ENCODE measurements at places on chromosomes 13 and 19.
A peak's percentile ranks its signal among the peaks of the same experiment; 100 is the strongest.

DNA sequence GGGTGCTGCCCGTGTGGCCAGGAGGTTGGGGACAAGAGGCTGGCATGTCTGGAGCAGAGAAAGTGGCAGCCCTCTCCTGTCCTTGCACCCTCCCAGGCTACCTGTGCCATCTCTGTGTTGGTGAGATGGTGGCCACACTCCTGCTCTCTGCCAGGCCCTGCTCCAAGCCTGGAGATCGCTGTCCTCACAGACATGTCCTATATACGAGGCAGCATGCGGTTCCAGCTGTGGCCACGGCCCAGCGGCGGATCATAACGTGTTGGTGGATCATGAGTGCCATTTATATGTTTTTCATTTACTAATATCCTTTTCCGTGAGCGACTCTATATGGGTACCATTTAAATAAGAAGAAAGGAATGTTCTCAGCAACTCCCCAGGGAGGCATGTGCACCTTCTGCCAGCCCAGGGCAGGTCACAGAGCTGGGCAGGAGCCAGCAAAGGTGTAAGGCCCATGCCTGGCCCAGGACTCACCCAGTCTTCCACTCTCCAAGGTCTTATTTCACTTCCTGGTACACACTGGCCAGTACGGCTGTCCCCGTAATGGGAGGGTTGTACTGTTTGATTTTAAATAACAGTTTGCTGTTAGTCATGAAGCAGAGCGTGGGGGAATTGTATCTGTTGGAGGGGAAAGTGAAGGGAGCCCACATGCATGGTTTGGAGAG, 47.2 kb upstream of the LDLR start:
- peak; percentile 40 for DNase-seq

GRCh38 chr19:14595558-14595957, 12.7 kb downstream of the CLEC17A start:
- no peak for DNase-seq

- no peak for DNase-seq
Observed at GRCh38 chr13:109135018-109135417, 505.6 kb downstream of the MYO16 start.

- no peak for DNase-seq
Observed at GRCh38 chr19:21603431-21604231, 98.2 kb downstream of the ZNF429 start.

DNA sequence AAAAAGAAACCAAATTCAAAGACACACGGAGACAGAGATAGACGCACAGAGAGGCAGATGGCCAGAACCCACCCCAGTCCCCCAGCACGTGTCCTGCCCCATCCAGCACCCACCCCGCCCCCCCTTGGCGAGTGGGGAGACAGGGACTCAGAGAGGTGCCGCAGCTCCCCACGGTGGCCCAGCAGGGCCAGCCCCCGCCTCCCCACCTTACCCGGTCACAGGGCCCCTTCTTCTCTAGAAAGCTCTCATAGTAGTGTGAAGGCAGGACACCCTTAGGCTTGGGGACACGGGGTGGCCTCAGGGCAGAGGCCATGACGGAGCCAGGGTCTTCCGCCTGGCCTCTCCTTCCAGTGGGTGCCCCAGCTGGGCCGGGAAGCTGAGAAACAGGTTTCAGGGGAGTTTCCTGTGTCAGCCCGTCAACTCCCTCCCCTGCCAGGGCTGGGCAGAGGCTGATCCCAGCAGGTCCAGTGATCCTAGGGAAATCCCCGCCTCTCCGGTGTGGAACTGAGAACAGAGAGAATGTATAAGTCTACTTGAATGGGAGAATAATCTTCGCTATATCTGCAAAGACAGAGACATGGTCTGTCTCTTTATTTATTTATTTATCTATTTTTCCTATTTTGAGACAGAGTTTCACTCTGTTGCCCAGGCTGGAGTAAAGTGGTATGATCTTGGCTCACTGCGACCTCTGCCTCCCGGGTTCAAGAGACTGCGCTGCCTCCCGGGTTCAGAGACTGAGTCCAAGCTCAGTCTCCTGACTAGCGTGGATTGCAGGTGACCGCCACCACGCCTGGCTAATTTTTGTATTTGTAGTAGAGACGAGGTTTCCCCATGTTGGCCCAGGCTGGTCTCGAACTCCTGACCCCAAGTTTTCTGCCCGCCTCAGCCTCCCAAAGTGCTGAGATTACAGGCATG, at the start of gene STAP2:
STAP2 (minus strand) TSS at position 387 of the 915 bp plus-strand sequence; CDS start at position 313, 74 bp downstream.
- DNase-seq: peak; percentile 37

DNA sequence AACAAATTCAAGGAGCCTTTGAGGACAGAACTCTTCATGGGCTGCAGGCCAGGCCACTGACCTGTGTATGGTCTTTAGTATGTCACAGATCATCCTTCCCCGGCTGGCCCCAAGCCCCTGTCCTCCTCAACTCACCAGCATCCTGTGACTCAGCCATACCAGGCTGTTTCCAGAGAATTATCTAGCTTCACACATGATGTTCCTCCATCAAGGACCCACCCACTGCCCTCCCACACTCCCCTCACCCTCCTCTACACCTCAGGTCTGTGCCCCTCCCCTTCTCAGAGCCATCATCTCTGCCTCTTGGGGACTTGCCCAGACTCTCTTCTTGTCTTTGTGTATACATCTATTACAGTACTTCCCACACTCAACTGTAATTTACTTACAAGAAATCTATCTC, 14.7 kb downstream of the DCT start:
- no peak for DNase-seq

- no peak for DNase-seq
Observed at GRCh38 chr13:105341256-105341655, 1194.2 kb downstream of the EFNB2 start.

DNA sequence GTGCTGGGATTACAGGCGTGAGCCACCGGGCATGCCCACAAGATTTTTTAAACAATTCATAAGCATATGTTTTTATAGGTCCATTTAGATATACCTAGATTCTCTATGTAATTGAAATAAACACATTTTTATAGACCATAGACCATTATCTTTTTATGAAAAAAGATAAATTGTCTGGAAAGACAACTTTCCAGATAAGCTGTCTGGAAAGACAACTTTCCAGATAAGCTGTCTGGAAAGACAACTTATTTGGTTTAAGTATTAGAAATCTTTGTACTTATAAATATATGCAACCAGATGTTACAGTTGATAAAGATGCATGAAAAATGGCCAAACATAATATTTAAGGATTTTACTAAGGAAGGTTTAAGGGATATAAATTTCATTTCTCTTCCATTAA, 538.5 kb downstream of the GPC6 start:
- no peak for DNase-seq

- DNase-seq: no peak
Observed at GRCh38 chr13:20495087-20496023, 30.3 kb downstream of the CRYL1 start.

DNA sequence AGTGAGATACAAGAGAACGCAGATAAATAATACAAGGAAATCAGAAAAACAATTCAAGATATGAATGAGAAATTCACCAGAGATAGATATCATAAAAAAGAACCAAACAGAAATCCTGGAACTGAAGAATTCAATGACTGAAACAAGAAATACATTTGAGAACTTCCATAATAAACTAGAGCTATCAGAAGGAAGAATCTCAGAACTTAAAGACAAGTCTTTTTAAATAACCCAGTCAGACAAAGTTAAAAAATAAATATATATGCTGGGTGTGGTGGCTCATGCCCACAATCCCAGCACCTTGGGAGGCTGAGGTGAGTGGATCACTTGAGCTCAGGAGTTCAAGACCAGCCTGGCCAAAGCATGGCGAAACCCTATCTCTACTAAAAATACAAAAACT, 28.7 kb upstream of the N4BP2L1 start:
- DNase-seq: no peak

- DNase-seq: no peak
Observed at GRCh38 chr13:52868190-52868589, 19.8 kb upstream of the PCDH8 start.

- no peak for DNase-seq
Observed at GRCh38 chr19:1009041-1009980, 9.1 kb downstream of the GRIN3B start.

DNA sequence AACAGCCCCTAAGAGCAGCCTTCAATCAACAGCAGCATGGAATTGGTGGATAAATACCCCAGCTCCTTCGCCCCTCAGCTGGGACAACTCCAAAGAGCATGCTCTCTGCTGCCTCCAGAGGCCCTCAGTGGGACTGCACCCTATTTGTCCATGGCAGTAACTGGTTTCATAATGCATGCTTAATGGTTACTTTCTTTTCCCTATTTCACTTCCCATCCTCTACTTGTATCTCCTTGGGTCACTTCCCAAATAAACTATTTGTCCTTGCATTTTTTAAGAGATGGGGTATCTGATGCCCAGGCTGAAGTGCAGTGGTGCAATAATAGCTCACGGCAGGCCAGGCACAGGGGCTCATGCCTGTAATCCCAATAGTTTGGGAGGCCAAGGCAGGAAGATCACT, 13.5 kb upstream of the TPM4 start:
- DNase-seq: no peak

- DNase-seq: no peak
Observed at GRCh38 chr13:62418872-62419271, 1003.2 kb upstream of the PCDH20 start.

DNA sequence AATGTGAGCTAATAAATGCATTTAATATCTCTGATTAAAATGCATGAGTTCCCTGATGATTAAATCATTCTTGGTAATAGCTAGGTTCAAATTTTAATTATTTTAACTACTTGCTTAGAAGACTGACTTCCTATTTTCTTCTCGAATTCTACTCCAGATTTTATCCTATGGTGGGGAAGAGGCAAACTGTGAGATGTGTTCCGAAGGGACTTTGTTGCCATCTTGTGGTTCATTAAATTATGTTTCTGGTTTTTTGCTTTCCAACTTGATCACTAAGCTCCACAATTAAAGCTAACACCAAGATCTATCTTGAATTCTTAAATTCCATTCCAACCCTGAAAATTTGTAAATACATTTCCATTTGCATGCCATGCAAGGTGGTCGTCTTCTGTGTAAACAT, 538.4 kb upstream of the PCDH20 start:
- no peak for DNase-seq

- no peak for DNase-seq
Observed at GRCh38 chr13:62209529-62209928, 793.9 kb upstream of the PCDH20 start.

DNA sequence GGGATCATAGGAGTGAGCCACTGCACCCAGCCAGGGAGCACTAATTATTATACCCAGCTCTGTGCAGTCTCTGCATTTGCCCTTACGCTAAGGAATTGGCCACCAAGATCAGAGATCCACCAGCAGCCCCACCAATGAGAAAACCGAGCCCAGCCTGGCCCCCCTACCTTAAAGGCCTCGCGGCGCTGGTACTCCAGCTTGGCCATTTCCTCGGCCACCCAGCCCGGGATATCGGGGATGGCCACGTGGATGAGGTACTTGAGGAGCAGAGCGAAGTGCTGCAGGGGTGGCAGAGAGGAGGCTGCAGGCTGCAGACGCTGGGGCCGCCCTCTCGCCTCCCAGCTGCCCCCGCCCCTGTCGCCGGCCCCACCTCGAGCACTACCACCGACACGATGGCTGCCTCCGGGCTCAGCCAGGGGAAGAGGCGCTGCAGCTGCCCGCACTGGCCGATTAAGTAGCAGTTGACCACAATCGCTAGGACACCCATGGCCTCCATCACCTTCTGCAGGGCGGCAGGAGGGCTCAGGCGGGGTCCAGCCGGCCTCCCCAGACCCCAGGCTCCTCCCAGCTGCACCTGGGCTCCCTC, 7.5 kb downstream of the ANO8 start:
- no peak for DNase-seq

- DNase-seq: no peak
Observed at GRCh38 chr19:55345818-55346724, 6.4 kb downstream of the KMT5C start.

DNA sequence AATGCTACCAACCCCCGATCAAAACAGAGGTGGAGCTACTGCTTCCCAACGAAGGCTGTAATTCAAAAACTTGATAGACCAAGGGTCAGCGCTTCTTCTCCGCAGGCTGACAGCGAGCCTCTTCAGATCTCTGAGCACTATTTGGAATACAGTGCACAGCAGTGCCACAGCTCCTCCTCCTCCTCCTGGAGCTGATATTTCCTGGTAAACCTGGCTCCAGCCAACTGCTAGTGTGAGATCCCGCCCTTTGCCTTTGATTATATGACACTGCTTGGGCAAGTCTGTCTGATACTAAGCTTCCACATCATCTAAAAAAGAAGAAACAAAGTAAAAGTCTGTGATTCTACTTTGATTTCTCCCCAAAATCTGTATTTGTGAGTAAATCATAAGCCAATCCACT, 710.5 kb downstream of the DACH1 start:
- no peak for DNase-seq

GRCh38 chr13:63680704-63681103, 2265.1 kb upstream of the PCDH20 start:
- DNase-seq: no peak

GRCh38 chr13:25380741-25381324, 9.1 kb downstream of the ATP8A2 start:
- no peak for DNase-seq

DNA sequence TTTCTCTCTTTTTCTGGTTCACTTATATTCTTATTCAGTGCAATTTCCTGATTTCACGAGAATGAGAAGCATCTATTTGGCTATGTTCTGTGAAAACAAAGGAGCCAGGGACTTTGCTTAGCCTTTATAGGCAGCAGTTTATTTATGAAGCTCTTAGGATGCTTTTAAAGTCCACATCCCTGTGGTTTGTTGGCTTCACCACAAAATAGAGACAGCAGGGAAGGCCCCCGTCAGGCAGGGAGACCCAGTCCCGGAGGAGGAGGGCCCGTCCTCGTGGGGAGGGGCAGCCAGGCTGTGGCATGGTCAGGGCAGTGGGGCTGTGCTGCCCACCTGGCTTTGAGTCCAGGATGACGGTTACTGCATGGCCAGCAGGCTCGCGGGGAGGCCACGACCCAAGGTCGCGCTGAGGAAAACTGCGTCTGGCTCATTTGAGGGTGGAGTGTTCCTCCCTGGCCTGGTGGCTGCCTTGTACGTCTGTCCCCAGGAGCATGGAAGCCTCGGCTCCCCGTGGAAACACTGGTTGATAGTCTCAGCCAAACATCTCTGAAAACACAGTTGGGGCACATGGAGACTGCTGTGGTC, 92.7 kb downstream of the ATP11A start:
- DNase-seq: no peak

- no peak for DNase-seq
Observed at GRCh38 chr19:54518844-54519243, 16.2 kb downstream of the LAIR2 start.

- DNase-seq: no peak
Observed at GRCh38 chr13:110649551-110649950, 34.2 kb downstream of the NAXD start.

DNA sequence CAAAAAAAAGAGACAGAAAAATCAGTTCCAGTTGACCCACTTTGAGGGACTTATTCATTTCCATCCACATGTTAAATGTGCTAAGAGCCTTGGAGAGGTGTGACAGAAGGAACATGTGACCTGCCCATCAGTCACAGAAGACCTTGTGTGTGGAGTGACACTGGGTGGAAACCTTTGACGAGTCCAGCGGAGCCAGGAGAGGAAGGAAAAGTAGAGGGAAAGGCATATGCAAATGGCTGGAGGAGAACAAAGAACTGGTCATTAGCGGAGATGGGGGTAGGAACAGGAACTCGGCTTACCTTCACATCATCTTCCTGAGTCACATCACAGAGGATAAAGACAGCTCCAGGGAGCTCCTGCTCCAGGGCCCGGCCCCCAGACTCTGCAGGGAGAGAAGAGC, 2.3 kb downstream of the HSD17B14 start:
- no peak for DNase-seq
